ENCODE measurements at places on chromosomes 4 and X.

- no peak for DNase-seq
These were observed 136.4 kb upstream of the GUCY1A1 start for GRCh38 chr4:155530290-155530689.

- no peak for DNase-seq
These were observed 48.3 kb upstream of the GPR174 start for GRCh38 chrX:79096145-79096556.

DNA sequence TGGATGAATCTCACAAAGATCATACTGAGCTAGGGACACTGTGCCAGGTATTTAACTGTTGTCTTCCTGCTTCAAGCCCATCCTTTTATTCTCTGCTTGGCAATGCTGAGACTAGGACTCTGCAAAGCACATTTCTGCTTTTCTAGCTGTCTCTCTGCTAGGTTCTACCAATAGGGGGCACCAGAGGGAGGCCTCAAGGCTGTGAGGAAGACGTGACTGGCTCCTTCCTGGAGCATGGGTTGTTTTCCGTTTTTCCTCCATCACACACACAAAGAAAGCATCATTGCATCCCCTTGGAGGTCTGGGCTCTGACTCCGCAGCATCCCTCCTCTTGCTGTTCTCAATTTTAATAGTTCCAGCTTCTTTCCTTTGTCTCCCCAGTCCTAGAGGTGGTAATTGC, 10.9 kb upstream of the DCTD start:
- peak; percentile 58 for DNase-seq

GRCh38 chr4:83328521-83329187, 6.0 kb downstream of the HPSE start:
- no peak for DNase-seq

GRCh38 chr4:48133669-48134068, 381 bp downstream of the TXK start:
- DNase-seq: no peak

GRCh38 chr4:82380831-82381230, 7.0 kb upstream of the HNRNPD start:
- DNase-seq: no peak

GRCh38 chrX:137431693-137432488, 134.0 kb upstream of the ZIC3 start:
- no peak for DNase-seq

GRCh38 chr4:87236861-87237260, 16.4 kb upstream of the KLHL8 start:
- peak; percentile 16 for DNase-seq

- no peak for DNase-seq
These were observed 98.9 kb downstream of the ARHGAP6 start for GRCh38 chrX:11566789-11567188.

- DNase-seq: no peak
These were observed 104.8 kb downstream of the DLG3 start for GRCh38 chrX:70549429-70549828.

GRCh38 chr4:6907658-6908191, 1.9 kb upstream of the TBC1D14 start:
- peak; percentile 53 for DNase-seq

GRCh38 chr4:613126-613525, 12.2 kb upstream of the PDE6B start:
- DNase-seq: no peak

- peak; percentile 6 for DNase-seq
These were observed 510.6 kb upstream of the BOD1L1 start for GRCh38 chr4:14138106-14138505.

GRCh38 chr4:168840392-168840763, 169.7 kb downstream of the CBR4 start:
- no peak for DNase-seq

DNA sequence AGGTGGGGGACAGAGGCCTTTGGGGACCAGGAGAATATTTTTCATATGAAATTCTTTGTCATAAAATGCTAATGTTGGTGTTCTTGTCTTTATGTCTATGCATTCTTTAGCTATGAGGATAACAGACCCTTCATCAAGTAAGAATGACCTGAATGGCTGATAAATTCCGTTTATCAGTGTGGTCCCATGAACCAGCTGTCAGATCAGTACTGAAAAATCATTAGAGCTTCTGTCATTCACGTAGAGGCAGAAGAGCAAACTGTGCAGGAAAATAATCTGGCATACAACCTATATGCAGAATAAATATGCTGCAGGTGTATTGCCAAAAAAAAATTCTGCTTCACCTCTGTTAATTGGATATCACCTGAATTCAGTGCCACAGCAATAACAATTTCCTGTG, 828.6 kb downstream of the ADGRL3 start:
- peak; percentile 19 for DNase-seq
